ENCODE measurements at places on chromosomes 5 and 9.

DNA sequence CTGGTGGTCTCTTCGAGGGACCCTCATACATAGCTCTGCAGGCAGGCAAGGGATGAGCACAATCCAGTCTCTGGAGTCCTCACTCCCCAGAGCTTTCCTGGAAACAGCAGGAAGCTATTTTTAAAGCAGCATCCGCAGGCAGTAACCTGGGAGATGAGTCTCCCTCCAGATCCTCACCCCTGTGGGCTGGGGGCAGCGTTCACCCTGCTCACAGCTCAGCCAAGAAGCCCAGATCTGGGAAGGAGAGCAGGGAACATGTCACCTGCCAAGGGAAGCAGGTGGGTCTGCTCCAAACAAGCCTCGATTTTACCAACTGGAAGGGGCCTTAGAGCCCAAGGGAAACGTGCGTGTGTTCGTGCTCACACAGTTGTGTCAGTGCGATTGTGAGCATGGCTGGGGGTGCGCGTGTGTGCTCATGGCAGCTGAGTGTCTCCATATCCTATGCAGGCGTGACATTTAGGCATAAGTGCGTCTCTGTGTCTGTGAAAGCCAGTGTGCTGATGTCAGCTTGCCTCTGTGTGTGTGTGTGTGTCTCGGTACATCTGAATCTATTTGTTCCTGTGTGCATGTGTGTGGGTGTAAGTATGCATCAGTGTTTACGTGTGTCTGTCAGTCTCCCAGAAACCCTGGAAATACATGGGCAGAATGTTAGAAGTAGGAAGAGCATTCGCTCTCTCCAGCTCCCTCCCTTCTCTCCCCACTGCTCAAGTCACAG lies 40.6 kb upstream of the CPLX2 start:
- DNase-seq = no peak

DNA sequence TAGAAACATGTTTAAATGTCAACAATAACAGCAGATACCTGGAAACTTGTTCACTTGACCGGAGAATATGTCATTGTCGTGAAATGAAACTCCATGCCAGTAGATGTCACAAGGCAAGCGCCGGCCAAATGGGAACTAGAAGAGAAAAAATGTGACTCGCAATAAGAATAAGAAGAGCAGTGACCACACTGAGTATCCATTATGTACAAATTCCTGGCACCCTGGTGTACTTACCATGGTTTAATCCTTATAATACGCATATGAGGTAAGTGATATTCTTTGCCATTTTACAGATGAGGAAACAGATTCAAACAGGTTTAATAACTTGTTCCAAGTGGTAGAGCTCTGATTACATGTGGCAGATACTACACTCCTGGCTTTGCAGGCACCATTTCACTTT lies 53.9 kb downstream of the TTLL11 start:
- DNase-seq = no peak

DNA sequence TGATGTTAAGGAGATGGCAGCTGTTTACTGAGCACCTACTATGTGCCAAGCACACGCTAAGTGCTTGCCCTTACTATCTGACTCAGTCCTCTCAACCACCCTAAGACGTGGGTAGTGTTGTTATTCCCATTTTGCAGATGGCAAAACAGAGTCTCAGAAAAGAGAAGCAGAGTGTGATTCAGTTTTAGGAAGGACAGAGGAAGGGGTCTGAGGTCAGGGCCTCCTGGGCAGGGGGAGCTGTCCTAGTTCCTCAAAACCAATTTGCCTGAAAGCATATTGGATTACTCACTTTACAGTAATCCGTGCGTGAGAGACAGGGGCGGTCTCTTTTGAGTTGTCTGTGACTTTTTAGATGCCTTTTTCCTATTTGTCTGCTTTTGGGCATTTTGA lies 23.2 kb downstream of the DNM1 start:
- no peak for DNase-seq

DNA sequence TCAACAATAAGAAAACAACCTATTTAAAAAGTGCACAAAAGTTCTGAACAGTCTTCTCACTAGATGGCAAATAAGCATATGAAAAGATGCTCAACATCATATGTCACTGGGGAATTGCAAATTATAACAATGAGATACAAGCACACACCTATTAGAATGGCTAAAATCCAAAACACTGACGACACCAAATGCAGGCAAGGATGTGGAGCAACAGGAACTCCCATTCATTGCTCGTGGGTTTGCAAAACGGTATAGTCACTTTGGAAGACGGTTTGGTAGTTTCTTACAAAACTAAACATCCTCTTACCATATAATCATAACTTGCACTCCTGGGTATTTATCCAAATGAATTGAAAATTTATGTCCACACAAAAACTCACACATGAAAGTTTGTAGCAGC lies 100.9 kb upstream of the TBC1D2 start:
- DNase-seq = no peak

GRCh38 chr5:159749146-159749545 lies 167.1 kb upstream of the ADRA1B start:
- DNase-seq = no peak

DNA sequence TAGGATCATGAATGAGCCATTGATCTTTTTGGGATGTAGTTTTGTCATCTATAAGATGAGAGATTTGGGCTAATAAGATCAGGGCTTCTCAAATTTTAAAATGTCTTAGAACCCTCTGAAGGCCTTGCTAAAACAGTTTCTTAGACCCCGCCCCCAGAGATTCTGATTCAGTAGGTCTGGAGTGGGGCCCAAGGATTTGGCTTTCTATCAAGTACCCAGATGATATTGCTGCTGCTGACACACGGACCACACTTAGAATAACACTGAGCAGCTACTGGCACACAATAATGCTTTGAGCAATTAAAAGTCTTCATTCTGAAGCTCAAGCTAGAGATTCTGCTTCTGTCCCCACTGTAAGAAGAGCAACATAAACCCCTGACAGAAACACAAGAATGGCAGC lies 216.7 kb downstream of the SMARCA2 start:
- no peak for DNase-seq

GRCh38 chr5:4082966-4083564 lies 487.4 kb downstream of the IRX1 start:
- no peak for DNase-seq

DNA sequence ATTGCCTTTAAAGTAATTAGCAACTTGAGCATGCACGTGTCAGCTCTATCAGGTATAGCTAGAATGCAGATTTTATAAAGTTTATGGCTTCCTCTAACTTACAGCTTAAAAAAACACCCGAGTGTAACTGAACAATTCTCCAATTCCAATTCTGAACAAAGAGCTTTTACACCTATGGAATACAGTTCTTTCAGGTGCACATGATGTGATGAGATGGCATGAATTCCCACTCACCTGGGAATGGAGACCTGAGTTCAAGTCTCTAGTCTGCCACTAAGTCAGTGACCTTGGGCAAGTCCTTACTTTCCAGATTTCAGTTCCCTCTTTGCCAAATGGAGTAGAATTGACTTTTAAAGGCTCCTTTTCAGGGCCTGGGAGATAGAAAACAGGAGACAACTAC lies 1.8 kb downstream of the ZFAND5 start:
- DNase-seq = peak; percentile 20

- DNase-seq = no peak
Measured at GRCh38 chr5:35842856-35843255, 13.8 kb upstream of the IL7R start.

DNA sequence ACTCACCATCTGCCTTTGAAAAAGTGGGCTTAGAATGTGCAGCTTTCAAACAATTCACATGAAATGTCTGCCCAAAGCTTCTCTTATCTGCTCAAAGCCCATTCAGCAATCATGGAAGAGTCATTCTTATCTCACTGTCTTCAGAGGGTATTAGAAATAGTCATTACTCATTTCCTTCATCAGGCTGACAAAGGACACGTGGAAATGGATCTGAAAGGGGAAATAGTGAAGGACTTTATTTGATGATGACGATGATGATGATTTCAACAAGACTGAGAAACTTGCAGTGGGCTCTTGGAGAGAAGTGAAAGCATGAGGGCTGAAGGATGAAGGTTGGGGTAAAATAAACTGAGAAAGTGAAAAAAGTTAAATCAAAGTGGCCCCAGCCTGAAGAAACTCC lies 194.3 kb downstream of the SMARCA2 start:
- DNase-seq = no peak

- DNase-seq = no peak
Measured at GRCh38 chr9:137797206-137798120, 80.1 kb upstream of the CACNA1B start.

DNA sequence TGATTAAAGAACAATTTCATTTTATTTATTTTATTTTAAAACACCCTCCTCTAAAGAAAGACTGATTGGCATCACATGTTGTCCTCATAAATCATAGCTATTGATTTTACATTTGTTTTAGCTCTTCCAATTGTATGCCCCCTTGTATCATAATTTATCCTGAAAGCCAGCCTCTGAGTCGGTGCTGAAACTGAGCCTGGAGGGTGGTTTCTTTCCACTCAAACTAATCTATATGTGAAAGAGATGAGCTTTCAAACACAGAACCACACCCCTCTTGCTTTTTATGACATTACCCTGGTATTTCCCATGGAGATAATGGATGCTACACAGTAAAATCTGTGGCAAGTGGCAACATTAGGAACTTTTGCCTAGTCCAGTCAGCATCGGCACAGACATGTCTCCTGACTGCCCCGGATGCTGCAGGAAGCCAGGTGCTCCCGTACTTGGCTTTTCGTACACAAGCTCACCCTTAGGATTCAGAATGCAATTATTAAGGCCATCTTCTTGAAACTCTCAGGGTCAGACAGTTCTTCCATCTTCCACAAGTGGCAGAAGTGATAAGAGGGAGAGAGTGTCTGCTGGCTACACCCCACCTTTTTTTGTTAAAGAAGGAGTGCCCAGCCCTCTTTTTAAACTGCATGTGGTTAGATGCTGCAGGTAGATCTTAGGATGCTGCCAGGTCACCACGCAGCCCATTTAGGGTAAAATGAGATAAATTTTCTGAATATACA lies 91.1 kb downstream of the SNCAIP start:
- DNase-seq = no peak

DNA sequence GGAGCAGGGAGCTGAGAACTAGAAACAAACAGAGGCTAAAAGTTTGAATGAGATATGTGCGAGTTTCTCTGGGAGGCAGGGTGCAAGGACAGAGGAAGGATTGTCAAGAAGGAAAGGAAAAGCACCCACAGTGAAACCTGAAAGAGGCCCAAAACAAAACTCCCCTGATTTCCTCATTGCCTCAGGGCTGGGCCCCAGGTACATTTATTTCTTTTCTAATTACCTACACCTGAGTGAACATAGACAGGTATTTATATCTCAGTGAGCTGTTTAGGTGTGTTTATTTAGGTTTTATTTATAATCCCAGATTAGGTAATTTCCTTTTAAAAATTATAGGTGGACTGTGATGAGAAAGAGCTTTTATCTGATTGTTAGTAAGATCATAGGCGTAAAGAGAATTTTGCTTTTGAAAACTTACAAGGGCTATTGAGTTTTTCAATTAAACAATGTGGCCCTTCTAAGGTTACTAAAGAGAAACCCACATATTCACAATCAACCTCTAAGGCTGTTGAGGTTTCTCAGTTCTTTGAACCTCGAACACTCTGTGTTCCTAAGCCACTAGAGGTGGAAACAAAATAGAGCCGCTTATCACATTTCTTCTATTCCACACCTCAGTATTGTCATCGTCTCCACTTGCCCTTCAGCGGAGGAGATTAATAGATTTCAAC lies 344.8 kb downstream of the ZNF608 start:
- no peak for DNase-seq
